ENCODE measurements at places on chromosomes 16 and 17. TPM values are rescaled to one million over a fixed set of nuclear protein-coding genes. Genes with fewer than 3 reads are reported as not detected.

CCL23 gene
- total RNA-seq = not detected

EFTUD2 gene
- 257 TPM for total RNA-seq

CMTM1 gene
- total RNA-seq = 3.1 TPM

TSR3 gene
- 112 TPM for total RNA-seq

BOLA2B gene
- total RNA-seq = 531 TPM

POLG2 gene
- 34.2 TPM for total RNA-seq

TRPV2 gene
- 24.7 TPM for total RNA-seq
